ENCODE measurements at places on chromosomes 6 and 20.

DNA sequence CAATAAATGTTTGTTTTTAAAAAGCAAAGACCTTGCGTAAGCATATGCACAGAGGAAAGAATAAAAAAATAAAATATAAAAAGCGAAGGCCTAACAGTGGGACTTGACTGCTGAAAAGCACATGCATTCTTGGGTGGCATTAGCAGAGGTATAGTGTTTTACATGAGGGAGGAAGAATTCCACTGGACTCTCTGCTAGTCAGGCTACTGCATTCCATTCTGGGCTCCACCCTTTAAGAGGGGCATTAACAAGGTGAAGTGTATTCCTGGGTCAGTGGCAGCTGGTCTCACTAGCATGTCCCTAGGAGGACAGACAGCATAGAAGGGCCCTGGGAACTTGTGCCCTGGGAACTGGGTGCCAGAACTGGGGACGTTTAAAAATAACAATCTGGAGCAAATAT lies 134.1 kb downstream of the SOBP start:
- no peak for DNase-seq

- no peak for DNase-seq
Measured at GRCh38 chr6:20706238-20706938, 172.1 kb downstream of the CDKAL1 start.

GRCh38 chr6:49782293-49782692 lies 4.8 kb downstream of the PGK2 start:
- DNase-seq: no peak

GRCh38 chr20:40009542-40009941 lies 679.5 kb downstream of the MAFB start:
- no peak for DNase-seq

DNA sequence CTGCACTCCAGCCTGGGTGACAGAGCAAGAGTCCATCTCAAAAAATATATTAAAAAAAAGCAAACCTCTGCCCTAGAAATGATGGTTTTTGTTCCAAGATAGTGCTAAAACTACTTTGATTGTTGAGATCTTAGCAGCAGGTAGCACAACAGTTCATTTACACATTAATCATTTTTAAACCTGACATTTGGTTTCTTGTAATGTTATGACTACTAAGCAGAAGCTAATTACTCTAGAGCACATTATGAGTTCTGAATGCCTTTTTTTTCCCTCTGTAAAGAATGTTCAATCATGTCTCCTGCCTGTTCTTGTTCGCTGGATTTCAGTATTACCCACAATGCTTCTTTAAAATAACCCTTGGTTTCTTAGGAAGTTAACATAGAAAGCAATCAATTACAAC lies 24.7 kb upstream of the PHF3 start:
- DNase-seq: no peak

- no peak for DNase-seq
Measured at GRCh38 chr6:56741472-56741871, 98.8 kb upstream of the DST start.

DNA sequence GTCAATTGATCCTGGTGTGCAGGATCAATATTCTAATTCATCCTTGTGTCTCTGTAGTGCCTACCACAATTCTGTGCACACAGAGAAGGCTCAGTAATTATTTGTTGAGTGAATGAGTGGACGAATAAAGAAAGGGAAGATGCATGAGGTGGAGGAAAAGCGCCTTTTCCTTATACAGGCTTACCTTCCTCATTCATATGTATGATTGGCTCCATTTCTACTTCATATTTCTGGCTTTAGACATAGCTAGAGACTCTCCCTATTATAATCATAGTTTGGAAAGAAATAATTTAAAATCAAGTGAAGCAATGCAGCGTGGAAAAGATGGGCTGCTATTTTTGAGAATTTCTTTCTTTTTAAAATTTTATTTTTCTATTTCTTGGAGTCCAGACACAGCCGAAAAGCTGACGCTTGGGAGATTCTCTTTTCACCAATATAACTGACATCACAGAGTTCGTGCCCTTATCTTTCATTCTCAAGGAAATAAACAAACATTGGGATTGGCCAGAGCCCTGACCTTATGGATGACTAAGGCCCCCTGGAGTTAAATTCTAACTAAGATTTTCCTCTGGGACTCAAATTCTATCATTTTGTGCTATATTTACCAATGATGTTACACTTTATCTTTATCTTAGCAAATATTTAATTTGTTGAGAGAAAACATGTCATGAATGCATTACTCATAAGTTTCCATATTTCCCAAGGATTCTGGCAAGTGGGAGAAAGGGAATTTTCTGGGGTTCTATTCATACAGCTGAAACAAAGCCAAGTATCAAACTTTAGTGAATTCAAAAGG lies 48.1 kb downstream of the PRL start:
- DNase-seq: no peak

DNA sequence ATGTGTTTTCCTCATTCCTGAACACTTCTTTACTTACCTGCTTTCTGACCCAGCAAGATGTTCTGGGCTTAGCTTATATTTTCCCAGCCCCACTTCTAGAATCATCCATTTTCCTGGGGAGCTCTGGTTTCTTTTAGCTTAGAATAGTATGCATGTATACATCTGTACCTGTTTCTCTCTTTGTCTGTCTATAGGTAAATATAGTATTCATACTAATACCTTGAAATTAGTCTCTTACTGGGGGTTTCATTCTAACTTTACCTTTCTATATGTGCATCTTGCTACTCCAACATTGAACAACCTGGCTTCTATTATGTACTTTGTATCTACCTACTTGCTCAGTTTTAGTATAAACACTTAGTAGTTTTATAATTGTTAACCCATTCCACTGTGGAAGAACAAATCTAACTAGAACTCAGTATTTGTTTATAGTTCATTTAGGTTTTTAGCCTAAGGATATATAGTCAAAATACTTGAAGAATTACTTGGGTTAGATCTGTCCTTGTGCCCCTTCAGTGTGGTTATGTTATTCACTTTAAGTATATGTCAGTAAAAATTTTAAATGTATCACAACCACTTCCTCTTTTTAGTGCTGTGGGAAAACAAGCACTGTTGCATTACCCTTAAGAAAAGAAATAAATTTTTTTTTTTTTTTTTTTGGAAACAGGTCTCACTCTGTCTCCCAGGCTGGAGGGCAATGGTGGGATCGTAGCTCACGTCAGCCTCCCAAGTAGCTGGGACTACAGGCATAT lies 54.0 kb downstream of the ASXL1 start:
- no peak for DNase-seq

DNA sequence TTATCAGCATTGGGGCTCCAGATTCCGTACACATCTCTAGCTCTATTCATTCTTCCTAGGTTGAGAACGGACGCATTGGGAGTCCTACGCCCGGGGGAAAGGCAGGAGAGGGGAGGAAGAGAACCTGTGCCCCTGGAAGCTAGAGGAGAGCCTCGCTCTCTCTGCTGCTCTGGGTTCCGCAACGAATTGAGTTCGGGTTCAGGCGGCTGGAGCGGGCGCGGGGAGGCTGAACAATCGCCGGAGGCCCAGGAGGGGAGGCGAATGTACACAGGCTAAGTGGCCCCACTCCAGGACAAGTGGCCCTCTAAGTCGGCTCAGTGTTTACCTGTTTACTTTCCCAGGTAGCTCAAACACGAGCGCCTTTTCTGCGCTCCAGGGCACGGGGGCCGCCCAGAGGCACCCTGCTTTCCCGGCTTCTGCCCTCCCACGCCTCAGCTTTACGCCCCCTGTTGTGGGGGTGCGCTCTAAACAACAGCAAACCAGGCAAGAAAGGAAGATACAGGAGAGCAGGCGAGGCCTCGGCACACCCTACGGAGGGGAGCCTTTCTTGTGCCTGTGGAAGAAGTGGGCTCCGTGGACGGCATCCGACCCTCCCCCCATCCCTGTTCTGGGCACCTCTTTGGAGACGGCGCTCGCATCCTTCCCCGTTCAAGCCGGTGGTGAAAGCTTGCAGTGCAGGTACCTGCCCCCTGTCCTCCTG lies 4.6 kb upstream of the NKX2-2 start:
- DNase-seq: no peak

DNA sequence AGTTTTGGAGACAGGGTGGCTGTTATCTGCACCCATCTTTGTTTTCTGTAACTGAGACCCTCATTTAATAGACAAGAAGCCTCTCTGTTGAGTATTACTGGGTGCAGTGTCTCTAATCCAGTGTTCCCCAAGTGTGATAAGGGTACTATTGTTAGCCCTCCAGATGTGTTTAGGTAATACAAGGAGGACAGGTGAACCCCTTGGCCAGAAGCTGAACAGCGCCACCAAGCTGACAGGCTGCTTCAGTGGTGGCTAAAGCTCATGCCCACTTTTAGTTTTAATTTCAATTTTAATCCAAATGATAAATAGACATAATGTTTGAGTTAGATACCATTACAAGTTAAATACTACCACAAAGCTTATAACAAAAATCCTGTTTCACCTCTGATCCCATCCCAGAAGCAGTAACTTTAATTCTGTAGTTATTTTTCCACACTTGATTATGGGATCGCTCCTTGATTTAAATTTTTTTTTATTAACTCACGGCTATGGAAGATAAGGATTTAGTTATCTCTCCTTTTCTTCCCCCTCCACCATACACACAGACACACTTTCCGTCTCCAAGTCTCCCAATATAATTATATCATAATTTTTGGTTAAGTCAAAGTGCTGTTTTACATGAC lies 8.4 kb upstream of the STK35 start:
- DNase-seq: no peak

- no peak for DNase-seq
Measured at GRCh38 chr6:36028877-36029324, 1.3 kb downstream of the MAPK14 start.

GRCh38 chr6:161903584-161904212 lies 629.8 kb upstream of the AGPAT4 start:
- DNase-seq: no peak

DNA sequence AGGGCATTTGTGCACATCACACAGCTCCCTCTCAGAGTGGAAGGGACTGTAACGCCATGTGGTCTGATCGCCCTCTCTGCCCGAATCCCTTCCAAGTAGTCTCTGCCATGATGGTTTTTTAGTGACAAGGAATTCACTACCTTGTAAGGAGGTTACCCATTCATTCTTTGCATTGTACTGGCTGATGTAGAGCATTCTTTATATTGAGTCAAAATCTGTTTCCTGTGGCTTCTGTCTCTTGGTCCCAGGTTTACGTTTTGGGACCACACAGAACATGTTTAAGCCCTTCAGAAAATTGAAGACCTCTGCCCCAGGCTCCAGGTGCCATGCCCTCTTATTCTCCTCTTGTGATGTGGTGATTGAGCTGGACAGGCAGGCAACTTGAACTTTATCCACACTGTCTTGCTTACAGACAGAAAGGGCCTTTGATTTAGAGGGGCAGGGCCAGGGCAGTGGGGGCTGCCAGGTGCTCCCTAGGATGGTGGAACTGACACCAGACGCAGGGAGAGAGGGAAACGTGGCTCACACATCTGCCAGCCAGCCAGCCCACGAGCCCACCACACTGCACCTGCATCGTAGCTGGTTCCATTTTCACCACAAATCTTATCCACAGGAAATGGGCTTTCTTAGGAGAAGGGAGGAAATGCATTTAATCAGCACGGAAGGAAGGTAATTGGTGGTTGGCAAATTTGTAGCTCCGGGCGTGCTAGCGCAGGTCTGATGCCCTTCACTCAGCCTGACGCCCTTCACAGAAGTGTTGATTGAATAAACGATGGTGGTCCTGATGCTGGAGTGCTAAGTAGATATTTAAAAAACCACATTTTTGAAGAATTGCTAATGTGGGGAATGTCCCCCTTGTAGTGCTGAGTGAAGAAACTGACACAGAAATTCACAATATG lies 78.2 kb downstream of the TCP11 start:
- no peak for DNase-seq

DNA sequence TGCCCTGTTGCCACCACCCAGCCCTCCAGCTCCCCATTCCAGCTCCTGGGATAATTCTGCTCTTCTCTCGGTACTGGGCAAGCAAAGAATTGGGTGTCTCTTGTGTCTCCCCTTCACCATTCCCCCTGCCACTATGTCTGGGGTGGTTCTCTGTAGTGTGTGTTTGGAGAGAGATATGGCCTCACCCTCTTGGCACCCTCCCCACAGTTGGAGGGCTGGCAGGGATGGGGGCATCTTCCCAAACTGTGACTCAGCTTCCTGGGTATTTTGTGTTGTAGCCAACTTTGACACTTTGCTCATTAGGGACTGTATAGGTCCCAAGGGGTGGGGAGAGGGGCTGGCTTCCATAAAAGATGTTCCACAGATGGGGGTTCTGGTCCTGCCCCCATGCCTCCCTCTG lies 1.7 kb downstream of the TNXB start:
- no peak for DNase-seq

- peak; percentile 19 for DNase-seq
Measured at GRCh38 chr6:13009461-13009860, 292.9 kb downstream of the PHACTR1 start.

GRCh38 chr20:31770243-31770642 lies 31.2 kb downstream of the TPX2 start:
- DNase-seq: no peak

- no peak for DNase-seq
Measured at GRCh38 chr6:26089272-26089671, 2.0 kb downstream of the HFE start.

GRCh38 chr6:43278524-43279078 lies 19.5 kb upstream of the SLC22A7 start:
- DNase-seq: no peak

DNA sequence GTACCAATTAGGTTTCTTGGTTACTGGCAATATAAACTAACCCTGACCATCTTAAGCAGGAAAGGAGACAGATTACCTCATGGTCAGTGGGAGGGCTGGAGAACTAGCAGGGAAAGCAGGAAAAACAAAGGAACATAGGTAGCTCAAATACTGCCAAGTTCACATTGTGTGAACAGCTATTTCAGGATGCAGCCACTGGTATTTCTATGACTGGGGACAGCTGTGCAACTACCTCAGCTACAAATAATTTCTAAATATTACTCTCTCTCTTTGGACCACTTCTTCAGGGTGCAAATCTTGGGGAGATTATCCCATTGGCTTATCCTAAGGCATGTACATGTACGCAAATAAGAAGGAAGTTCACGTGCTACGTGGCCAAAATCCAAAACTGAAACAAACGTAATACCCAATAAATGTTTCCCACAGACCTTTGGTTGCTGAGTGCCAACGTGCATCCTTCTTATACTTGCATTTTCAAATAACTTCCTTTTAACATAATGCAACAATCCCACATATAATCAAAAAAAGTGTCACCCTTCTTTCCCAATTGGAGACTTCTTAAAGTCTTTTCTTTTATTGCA lies 180.9 kb downstream of the PHF3 start:
- no peak for DNase-seq

- no peak for DNase-seq
Measured at GRCh38 chr6:11535801-11536230, 1.7 kb upstream of the TMEM170B start.

DNA sequence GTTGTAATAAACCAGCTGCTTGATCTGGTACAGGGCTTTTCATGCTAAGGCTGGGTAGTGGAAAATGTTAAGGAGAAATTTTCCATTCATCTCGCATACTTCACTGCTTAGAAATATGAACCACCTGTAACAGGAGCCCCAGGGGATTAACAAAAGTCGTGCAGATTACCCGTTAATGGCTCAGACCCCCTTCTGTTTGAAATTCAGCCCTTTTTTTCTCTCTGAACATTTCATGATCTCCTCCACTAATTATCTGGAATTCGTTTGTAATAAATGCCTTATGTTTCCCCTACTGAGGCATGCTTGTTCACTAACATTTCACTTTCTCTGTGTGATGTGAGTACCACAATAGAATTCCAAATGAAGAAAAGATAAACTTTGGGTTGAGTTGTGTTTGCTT lies 336.4 kb upstream of the HSF2 start:
- DNase-seq: no peak

All from C1 segment of cervical spinal cord (tissue), 14 donors.